Right renal cortex interstitium (tissue), 3 donors: ENCODE measurements at places on chromosomes 6 and 20. TPM values are rescaled to one million over a fixed set of nuclear protein-coding genes. Genes with fewer than 3 reads are reported as not detected.

- DNase-seq = no peak
These were observed 33.2 kb downstream of the SERPINB6 start for GRCh38 chr6:2938004-2938631.

GRCh38 chr20:31555203-31555775 is 41.0 kb downstream of the HM13 start:
- no peak for DNase-seq

GRCh38 chr6:119736296-119737021 is 386.9 kb upstream of the MAN1A1 start:
- DNase-seq = no peak

GRCh38 chr6:106799031-106799894 is 169.9 kb downstream of the QRSL1 start:
- DNase-seq = peak; percentile 41

GRCh38 chr6:164455835-164456234 is 853.6 kb downstream of the C6orf118 start:
- DNase-seq = no peak

GRCh38 chr6:109008054-109008453 is 86.6 kb downstream of the SESN1 start:
- no peak for DNase-seq

DNA sequence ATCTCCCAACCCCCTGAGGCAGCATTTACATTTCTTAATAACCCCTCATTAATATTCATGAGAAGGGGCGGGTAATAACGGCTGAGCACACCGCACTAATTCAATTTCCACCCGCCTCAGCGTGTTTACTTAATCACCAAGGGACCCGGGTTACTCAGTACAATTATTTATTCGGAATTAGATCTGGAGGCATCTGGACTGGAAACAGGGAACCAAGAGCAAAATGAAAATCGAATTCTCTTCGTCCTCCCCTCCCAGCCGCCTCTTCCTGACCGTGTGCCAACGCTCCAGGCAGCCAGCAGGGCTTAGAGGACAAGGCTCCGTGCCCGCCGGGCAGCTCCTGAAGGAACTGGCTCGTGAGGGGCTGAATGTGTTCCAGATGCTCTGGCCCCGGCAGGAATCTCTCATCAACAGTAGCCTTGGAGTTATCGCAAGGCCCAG is 23.5 kb upstream of the CTNNBL1 start:
- DNase-seq = no peak

DNA sequence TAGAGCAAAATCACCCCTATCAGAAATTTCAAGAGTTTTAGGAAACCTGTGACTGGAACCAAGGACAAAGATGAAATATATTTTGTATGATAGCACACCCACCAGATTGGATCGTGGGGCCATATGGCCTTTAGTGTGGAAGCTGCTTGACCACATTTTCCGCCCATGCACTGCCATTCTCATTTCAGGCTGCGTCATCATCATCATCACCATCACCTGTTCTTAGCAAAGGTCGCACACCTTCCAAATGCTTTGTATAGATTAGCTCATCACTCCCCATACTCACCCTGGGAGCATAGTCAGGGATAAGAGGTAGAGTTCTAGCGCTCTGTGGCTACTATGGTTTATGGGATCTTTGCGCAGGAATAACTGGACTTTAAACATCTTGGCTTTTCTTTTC is 185.7 kb downstream of the MTHFD1L start:
- DNase-seq = no peak

DNA sequence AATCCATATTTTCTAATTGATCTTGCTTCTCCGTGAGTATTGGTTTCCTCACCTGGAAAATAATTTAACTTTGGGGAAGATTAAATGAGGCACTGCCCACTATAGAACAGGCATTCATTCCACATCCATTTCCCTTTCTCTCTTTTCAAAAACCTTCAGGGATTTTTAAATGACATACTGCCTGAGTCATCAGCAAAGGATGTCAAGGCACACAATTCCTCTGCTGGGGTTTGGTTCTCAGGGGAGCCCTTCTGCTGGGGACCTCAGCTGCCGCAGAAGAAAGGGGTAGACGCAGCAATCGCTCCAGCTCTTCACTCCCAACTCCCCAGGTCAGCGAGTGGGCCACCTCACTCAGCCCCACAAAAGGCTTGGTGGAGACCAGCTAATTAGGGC is 90.7 kb upstream of the BACH2 start:
- no peak for DNase-seq

- DNase-seq = no peak
These were observed 211.1 kb downstream of the BMP7 start for GRCh38 chr20:57055345-57055744.

DNA sequence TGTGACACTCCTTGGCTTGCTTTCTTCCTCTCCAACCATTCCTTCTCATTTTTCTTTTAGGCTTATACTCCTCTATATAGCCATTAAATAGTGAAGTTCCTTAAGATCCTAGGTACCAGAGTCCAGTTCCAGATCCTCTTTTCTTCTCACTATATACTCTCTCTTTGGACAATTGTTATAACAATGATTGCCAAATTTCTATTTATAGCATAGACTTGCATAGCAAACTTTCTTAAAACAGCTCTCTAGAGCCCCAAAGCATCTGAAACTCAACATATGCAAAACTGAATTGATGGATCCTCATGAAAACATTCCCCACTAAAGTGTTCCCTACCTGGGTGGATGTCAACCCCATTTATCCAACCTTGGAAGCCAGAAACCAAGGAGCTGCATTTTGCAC is 13.4 kb downstream of the PHIP start:
- DNase-seq = no peak

GRCh38 chr6:71088166-71088565 is 131.3 kb upstream of the B3GAT2 start:
- no peak for DNase-seq

DNA sequence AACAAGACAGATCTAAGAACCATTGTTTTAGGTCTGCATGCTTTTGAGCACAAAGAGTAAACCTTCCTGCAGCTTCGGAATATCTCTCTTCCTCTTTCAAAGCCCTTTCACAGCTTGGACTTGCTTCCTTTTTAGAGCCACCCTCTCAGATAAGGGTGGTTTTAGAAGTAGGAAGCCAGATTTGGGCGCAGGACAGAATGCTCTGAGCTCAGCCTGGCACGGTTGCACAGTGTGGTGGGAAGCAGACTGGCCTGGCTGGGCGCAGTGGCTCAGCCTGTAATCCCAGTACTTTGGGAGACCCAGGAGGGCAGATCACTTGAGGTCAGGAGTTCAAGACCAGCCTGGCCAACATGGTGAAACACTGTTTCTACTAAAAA is 35.6 kb upstream of the PNRC1 start:
- DNase-seq = no peak

Gene CCN5
- polyA plus RNA-seq = not detected

Gene TINAG
- 41.1 TPM for polyA plus RNA-seq

Gene HCK
- 2.2 TPM for polyA plus RNA-seq

Gene RIPOR3
- 6.4 TPM for polyA plus RNA-seq

Gene DTNBP1
- 26.7 TPM for polyA plus RNA-seq

Gene TRIM38
- polyA plus RNA-seq = 10.0 TPM

Gene GPSM3
- polyA plus RNA-seq = 9.9 TPM

Gene EPPIN
- polyA plus RNA-seq = 0.32 TPM
